Activated T-cell treated with anti-CD3 and anti-CD28 coated beads, Interleukin-2, amount 50 U/mL, for 72 hours (primary cell): ENCODE measurements at places on chromosomes 7 and 10.

GRCh38 chr10:44332465-44332864 lies 52.4 kb downstream of the CXCL12 start:
- DNase-seq: no peak

DNA sequence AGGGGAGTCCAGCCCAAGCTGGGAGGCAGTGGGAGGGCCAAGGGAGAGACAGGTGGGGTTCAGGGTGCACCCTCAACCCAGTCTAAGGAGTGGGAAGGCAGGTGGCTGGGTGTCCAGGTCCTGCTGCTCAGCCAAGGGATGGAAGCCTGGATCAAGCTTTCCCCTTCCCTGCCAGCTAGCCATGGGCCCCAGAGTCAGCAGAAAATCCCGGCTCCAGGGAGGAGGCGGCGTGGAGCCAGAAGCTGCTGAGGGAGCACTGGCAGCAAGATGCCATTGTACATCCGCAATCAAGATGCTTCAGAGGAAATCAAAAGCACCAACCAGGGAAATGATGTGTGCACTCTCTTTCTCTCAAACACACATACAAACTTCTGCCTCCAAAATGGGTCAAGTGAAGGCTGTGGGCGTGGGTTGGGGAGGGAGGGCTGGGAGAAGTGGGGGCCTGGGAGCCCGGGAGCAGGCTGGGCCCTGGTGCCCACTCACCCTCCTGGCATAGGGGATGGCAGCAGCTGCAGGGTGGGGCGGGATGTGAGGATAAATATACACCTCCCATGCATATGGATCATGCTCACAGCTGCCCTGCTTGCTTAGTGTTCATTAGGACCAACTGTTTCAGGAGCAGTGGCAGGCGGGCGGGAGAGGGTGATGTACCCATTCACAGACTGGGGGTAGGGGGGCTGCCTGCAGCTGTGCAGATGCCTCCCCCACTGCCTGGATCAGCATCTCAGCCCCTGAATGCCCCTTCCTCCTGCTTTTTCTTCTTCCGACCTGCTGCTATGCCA lies 24.2 kb downstream of the TRIM8 start:
- no peak for DNase-seq

DNA sequence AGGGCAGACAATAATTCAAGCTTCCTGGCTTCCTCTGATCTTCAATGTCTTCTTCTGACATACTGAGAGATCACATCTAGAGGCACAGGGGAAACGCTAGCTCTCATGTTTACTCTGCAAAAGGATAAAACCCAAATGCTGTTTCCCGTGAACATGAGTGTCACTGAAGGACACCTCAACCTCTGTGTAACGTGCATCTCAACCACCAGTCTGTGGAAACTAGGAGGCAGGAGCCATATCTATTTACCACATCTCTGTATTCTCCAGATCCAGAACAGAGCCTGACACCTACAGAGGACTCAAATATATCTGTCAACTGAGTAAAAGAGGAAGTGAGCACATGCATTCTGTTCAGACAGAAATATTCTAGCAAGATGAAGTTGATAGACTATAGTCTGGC lies 140.3 kb upstream of the TARP start:
- DNase-seq: no peak

- no peak for DNase-seq
Measured at GRCh38 chr10:60399328-60399727, 9.7 kb upstream of the ANK3 start.

- no peak for DNase-seq
Measured at GRCh38 chr10:127882391-127882790, 10.3 kb downstream of the CLRN3 start.

DNA sequence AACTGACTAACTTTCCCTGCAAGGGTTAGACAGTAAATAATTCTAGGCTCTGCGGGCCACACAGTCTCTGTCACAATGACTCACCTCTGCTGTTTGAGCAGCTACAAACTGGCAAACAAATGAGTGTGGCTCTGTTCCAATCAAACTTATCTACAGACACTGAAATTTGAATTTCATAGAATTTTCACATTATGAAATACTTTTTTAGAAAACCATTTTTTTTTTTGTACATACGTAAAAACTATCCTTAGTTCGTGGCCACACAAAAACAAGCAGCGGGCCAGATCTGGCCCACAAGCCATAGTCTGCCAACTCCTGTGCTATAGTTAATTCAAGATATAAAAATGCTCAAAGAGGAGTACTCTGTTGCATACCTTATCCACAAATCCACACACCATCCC lies 32.6 kb downstream of the PIP4K2A start:
- peak; percentile 68 for DNase-seq

GRCh38 chr7:120064565-120064964 lies 208.4 kb upstream of the KCND2 start:
- no peak for DNase-seq

GRCh38 chr10:34526758-34527730 lies 288.1 kb downstream of the PARD3 start:
- DNase-seq: no peak

DNA sequence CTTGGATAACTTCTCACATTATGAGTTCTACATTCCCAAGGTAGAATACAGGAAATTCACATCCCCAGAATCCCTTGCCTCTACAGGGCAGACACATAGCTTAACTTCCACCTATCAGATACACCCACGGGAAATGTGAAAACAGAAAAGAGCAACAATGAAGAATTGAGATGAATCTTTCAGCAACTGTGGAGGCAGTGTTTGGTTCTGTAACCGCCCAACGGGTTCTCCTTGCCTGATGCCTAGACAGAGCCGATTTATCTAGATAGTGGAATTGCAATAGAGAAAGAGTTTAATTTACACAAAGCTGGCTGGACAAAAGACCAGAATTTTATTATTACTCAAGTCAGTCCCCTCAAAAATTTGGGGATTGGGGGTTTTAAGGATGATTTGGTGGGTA lies 138.8 kb downstream of the MTPAP start:
- DNase-seq: no peak
